ENCODE measurements at places on chromosomes 13 and 19.

DNA sequence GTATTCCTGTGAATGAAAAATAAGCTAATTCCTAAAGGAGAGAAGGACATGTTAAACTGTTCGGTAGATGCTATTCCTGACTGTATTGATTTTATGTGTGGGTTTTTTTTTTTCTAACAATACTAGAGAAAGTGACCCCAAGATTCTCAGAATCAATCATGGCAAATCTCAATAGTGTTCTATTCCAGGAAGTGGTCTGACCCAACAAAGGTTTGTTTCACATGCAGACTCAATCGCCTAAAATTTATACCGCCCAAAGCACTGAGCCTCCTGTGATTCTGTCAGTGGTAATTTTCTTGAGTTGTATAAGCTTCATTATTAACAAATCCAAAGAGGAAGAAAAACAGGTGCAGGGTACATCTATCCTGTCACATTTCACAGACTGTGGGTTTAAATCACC, 293.7 kb downstream of the SUCLA2 start:
- no peak for DNase-seq

DNA sequence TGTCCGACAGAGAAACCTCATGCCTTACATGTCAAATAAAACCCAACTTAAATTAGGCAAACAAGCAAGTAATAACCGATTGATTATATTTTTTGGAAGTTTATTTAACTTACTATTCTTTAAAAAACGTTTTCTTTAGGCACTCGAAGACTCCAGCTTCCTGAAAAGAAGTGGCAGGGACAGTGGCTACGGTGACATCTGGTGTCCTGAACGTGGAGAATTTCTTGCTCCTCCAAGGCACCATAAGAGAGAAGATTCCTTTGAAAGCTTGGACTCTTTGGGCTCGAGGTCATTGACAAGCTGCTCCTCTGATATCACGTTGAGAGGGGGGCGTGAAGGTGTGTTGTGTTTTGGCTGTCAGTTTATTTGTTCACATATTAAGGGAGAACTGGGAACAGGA, 164.4 kb downstream of the LMO7 start:
- DNase-seq = no peak

DNA sequence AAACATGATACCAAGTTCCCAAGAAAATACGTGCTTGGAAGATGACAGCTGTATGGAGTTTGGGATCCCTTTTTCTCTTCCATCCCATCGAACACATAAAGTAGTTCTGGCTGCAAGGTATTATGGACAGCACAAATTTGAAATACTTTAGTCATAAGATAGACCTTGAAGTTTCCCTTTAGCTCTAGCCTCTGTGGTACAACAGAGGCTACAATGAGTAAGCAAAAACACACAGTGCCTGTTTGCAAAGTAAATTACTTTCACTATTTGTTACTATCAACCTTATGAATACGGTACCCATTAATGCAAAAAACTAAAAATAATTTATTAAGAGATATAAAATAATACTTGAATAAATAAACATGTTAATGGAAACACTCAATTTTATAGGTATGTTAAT, 21.0 kb upstream of the LRCH1 start:
- no peak for DNase-seq

GRCh38 chr13:99507551-99507950, 6.3 kb downstream of the TM9SF2 start:
- no peak for DNase-seq

GRCh38 chr19:15235781-15236180, 3.5 kb upstream of the EPHX3 start:
- DNase-seq = no peak

GRCh38 chr13:83709426-83710132, 172.7 kb downstream of the SLITRK1 start:
- DNase-seq = no peak

GRCh38 chr13:43333176-43333575, 309.8 kb downstream of the DNAJC15 start:
- no peak for DNase-seq

DNA sequence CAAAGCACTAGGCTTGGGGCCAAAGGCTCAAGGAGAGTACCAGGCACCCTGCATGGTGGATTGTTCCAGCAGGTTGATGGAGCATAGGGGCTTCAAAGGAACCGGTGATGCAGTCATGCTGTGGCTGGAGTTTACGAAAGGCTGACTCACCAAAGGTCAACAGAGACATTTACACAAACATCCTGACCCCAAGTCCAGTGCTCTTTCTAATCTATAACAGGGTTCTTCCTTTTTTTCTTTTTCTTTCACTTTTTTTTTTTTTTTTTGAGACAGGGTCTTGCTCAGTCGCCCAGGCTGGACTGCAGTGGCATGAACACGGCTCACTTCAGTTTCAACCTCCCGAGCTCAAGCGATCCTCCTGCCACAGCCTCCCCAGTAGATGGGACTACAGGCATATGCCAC, 35.6 kb upstream of the TPTE2 start:
- DNase-seq = peak; percentile 91

GRCh38 chr13:106349080-106349931, 186.2 kb downstream of the EFNB2 start:
- DNase-seq = peak; percentile 87

DNA sequence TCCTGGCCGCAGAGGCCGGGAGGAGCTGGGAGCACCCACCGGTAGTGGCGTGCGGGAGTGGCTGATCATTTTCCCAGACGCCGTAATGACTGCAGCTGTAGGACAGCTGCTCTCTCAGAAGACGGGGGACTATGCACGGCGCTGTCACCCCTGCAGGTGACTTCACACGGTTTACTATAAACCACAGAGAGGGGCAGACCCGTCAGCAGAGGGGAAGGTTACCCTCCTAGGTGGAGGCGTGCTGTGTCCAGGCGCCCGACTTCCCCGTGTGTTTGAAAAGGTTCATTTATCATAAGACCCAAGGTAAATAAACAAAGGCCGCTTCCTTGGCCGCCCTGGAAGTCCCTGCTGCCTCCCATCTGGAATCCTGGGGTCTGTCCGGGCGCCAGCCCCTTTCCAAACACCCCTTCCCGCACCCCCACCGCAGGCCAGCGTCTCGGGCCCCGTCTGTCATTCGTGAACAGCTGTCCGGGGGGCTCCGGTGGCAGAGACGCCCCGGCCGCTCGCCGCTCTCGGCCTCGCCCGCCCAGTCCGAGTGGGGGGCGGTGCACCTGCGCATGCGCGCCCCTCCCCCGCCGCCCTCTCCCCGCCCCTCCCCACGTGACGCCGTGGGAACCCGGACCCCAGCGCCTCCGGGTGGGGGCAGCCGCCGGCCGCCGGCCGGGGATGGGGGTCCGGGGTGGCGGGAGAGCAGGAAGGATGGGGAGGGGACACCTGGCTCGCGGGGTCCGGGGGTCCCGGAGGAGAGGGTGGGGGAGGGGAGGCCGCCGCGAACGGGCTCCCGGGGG, 915 bp downstream of the SHC2 start:
- DNase-seq = no peak

DNA sequence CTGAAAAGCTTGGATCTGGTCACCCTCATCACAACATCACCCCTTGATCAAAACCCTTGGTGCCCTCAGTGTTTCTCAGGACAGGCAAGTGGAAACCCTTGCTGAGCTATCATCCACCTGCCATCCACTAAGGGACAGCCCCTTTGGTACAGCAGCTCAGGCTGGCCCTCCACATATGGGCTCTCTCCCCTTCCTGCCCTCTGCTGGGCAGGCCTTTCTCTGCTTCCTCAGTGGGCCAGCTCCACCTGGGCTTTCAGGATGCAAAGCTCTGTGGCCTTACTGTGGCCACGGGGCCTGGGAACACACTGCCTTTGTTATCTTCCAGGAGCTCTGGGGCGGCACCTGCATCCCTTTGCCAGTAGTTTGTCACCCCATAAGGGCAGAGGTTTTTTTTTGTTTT, 4.9 kb downstream of the SUGP1 start:
- no peak for DNase-seq

DNA sequence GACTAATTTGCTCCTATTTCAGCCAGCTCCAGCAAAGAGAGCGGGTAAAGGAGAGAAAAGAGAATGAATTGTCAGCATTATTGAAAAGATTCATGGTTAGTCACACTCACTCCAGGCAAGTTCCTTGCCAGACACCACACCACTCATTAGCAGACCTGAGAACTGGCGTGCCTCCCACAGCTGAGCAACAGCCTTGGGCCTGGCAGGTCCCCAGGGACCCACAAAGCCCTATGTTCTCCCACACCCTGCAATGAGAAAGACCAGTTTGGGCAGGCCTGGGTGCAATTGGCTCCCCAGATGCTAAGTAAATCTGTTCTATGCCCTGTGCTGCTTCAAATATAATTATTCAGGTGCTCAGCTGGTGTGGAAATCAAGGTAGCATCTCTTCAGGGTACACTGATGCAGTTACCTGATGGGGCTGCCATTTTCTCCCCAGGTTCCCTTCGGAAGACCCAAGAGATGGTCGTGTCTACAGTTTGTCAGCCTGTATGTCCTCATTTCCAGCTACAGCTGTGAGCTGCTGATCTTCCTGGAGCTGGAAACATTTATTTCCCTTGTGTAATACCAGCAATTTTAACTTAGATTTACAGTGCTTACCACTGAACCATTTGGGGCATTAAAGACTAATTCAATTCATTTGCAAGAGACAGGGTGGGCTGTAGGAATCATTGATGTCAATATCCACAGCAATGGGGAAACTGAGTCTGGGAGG, 405.0 kb downstream of the COG6 start:
- peak; percentile 83 for DNase-seq

DNA sequence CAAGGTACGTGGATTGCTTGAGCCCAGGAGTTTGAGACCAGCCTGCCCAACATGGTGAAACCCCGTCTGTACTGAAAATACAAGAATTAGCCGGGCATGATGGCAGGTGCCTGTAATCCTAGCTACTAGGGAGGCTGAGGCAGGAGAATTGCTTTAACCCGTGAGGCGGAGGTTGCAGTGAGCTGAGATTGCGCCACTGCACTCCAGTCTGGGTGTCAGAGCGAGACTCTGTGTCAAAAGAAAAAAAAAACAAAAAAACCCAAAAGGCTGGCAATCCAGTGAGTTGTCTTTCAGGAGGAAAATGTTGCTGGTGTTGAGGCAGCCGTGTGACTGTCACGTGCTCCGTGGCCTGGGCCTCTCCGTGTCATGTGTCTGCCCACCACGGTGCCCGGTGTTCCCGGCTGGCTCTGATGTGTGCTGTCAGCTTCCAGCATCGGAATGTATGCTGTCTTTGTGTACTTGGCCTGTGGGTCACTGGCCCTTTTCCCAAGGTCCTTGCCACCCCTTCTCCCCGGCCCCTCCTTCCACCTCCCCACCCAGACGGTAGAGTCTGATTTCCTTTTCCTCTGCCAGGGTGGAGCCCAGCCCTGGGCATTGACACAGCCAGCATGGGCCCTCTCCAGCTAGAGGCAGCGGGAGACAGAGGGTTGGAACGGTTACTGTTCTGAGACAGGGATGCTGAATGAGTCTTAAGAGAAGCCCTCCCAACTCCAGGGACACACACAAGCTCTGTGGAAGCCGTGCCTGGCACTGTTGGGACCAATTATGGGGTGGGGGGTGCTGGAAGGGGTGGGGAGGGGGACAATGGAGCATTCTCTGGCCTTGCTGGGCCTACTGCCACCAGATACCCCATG, 7.2 kb upstream of the TUBB4A start:
- no peak for DNase-seq

- peak; percentile 61 for DNase-seq
Measured at GRCh38 chr13:39616087-39616694, 13.2 kb upstream of the LHFPL6 start.

DNA sequence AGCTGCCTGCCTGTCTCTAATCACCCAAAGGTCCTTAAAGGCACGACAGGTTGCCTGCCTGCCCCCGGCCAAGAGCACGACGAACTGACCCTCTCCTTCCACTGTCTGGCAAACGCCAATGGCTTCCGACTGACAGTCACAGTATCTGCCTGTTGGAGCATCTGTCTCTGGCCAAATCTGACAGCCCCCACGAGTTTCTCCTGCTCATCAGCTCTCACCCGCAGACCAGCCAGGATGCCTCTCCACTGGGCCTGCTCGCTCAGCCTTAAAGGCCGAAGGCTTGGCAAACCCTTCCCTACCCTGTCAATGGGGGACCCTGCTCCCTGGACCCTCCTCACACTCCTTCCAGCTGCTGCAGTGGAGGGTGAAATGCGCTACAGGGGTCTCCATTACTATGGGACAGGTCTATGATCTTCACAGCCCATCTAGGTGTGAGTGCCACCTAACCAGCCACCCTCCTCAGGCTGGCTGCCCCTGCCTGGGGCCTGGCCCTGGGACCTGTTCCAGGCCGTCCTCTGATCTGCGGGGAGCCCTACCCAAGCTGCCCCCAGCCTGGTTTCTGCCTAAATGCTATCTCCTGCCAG, 932 bp downstream of the FAM83E start:
- DNase-seq = no peak

DNA sequence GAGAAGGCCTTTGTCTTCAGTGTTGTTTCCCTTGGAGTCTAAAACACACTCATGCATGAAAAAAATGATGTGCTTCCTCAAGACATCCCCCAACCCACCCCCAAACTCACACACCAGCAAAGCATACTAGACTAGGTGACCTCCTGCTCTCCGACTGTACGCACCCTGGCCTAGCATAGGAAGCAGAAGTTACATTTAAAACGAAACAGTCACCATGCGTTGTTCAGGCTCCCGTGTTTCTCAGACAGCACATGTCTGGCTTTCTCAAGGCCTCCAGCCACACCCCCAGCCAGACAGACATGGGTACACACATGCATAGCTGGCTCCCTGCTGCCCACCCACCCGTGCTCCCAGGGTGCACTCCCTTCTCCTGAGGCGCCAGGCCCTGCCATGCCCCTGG, 28.7 kb upstream of the C1QTNF9 start:
- DNase-seq = no peak

- peak; percentile 48 for DNase-seq
Measured at GRCh38 chr19:42657556-42657955, 62.8 kb upstream of the CEACAM8 start.

GRCh38 chr13:76885203-76886004, 801 bp downstream of the KCTD12 start:
- peak; percentile 67 for DNase-seq

- no peak for DNase-seq
Measured at GRCh38 chr19:1651568-1652291, 685 bp downstream of the TCF3 start.

DNA sequence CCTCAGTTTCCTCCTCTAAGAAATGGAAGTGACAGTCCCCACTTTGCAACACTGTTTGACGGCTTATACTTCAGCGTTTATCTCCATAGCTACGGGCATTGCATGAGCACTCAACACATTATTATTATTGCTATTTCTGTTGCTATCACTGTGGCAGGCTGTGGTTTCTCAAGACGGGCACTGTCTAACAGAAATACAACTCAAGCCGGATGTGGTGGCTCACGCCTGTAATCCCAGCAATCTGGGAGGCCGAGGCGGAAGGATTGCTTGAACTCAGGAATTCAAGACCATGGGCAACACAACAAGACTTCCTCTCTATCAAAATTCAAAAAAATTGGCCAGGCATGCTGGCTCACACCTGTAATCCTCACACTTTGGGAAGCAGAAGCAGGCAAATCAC, 4.9 kb upstream of the ZSWIM4 start:
- no peak for DNase-seq

DNA sequence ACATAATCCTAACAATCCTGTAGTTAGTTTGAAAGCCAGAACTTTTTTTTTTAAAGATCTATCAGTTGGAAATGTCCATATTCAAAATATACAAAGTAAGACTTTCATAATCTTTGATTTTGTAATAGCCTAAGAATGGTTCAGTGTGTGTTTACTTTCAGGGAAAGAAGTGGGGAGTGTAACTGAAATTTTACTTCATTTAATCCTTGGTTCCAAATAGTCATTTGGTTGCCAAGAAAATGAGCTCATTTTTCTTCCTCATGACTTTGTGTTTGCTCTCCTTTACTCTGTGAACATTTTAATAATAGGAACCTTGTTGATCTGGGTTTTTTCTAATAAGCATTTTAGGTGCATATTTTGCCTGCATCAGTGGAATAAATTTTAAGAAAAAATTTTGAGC, 278.8 kb downstream of the SLITRK6 start:
- DNase-seq = no peak
